Stimulated activated CD4-positive, alpha-beta T cell treated with anti-CD3 and anti-CD28 coated beads, Interleukin-1b, Interleukin-23, amount 100 ng/mL, for 48 hours (primary cell): ENCODE measurements at places on chromosomes 11 and 22.
A peak's percentile ranks its signal among the peaks of the same experiment; 100 is the strongest.

DNA sequence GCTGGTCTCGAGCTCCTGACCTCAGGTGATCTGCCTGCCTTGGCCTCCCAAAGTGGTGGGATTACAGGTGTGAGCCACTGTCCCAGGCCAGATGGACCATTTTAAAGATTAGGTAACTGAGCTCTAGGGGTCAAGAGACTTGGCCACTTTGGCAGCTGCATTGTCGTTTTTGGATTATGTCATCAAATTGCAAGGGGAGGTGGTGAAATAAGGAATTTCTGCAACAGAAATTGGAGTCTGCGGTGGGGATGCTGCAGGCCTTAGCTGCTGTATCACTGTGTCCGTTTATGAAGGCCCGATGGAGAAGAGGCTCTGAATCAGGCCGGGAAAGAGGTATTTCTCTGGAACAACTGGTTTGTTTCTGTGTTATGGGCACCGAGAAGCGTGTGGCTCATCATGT, 34.6 kb downstream of the PTPRJ start:
- DNase-seq, result no peak

DNA sequence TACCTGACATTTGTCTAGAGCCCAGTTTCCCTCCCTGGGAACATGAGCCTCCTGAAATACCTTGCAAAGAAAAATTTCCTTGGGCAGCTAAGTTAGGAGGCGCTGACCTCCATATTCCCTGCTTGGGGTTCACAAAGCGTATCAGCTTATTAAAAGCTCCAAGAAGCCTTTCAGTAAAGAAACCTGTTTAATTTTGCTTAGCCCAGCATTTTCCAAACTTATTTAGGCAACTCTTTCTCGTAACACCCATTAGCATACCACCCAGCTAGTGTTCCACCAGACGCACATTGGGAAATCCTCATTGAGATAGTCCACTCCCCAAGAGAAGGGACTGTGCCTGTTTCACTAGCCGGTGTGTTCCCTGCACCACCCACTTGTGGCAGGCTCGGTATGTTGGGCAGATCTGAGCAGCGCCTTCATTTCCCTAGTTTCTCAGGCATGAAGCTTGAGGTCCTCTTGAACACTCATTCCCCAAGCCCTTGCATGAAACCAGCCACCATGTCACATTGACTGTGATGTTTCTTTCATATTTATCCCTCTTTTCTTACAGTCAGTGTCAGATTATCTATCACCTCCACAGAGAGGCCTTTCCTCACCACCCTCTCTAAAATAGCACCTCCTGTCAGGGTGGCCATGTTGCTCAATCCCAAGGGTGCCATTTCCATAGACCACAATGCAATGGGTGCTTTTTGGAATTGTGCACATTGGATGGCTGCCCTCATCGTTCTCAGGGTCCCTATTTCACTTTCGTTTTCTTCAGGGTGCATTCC, 12.5 kb upstream of the ELF5 start:
- DNase-seq, result no peak

GRCh38 chr22:26461188-26461810, 22.3 kb downstream of the HPS4 start:
- DNase-seq, result no peak

DNA sequence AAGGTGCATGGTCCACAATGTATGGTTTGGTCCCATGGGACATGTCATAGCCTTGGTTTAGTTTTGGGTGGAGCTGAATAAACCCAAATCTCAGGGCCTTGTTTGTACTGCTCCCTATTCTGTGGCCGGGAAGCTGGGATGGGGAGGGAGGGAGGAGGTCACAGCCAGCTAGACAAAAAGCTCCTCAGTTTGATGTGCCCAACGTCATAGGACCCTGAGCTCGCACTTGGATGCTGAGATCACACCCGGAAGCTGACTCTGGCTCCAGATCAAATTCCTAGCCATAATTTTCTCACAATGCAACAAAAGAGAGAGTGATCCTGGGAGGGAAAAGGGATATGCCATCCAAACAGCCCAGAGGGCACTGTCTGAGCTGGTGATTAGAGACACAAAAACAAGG, 1.5 kb downstream of the HSPB2 start:
- DNase-seq, result no peak

DNA sequence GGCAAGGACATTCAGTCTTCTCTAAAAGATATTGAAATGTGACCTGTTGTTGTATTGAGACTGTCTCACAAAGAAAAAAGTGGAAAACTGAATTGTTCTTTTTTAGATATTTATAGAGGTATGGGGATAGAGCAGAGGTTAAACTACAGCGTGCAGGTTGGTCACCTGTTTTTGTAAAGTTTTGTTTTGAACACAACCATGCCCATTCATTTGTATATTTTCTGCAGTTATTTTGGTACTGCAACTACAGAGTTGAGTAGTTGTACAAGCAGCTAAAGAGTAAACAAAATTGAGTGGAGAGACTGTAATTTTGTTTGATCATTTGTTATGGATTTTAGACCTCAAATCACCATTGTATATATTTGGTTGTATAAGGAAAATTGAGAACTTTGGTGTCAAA, 11.3 kb downstream of the EED start:
- no peak for DNase-seq

DNA sequence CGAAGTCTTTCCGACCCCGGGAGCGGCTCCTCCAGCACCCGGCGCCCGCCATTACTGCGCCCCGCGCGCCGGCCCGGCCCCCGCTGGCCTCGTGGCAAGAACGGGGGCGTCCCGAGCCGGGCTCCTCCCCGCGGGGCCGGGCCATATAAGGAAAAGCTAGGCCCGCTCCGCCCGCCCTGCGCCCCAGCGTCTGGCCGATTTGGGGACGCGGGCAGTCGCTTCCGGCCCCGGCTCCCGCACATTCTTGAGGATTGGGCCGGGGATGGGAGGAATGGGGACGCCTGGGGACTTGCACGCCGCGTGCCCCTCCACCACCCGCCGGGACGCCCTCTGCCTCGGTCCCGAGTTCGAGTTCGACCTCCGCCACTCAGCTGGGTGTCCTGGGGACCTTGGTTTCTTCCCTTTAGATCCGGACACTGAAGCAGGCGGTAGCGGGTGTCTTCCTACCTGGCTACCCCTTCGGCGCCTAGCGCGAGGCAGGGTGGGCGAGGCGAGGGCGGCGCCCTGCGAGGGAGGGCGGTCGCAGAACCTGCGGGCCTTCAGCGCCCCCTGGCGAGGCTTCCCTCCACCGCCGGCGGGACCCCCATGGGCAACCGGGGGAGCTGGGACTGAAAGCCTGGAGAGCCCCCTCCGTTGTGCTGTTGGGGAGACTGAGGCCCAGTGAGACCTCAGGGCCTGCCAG, 3.8 kb downstream of the SMTN start:
- peak; percentile 88 for DNase-seq

DNA sequence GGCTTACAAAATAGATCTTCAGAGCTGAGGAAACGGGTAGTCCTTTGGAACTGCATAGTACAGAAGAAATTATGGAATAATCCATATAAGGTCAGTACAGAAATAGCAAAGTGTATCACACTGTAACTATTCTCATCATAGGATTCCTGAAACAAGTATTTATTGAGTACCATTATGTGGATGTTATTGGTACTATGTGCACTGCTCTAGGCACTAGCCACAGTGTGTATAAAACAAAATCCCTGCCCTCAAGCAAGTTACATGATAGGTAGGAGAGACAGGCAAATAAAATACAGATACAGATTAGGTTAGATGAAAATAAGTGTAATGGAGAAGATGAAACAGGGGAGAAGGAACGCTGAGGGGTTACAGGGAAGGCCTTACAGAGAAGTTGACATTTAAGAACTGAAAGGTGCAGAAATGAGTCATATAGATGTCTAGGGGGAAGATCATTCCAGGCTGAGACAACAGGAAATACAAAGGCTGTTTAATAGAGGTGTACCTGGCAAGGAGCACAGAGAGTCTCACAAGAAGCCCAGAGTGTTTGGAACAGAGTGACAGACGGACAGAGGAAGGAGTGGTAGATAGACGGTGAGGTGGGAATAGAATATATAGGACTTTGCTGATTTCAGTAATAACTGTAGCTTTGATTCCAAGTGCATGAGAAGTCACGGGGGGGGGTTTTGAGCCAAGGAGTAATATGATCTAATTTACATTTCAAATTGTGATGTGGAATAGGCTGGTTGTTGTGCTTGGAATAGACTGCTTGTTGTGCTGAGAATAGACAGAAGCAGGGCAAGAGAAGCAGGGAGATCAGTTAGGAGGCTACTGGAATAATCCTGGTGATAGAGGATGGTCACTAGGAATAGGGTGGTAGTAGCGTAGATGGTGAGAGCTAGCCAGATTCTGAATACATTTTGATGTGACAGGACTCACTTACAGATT, 13.7 kb downstream of the RNF141 start:
- DNase-seq, result no peak

GRCh38 chr11:79762279-79762921, 321.6 kb upstream of the TENM4 start:
- no peak for DNase-seq

- DNase-seq, result no peak
Observed at GRCh38 chr22:45823336-45823735, 151.7 kb downstream of the ATXN10 start.

GRCh38 chr11:133929401-133930052, 27.2 kb downstream of the IGSF9B start:
- DNase-seq, result no peak

- peak; percentile 41 for DNase-seq
Observed at GRCh38 chr11:10809373-10810160, 841 bp upstream of the EIF4G2 start.

DNA sequence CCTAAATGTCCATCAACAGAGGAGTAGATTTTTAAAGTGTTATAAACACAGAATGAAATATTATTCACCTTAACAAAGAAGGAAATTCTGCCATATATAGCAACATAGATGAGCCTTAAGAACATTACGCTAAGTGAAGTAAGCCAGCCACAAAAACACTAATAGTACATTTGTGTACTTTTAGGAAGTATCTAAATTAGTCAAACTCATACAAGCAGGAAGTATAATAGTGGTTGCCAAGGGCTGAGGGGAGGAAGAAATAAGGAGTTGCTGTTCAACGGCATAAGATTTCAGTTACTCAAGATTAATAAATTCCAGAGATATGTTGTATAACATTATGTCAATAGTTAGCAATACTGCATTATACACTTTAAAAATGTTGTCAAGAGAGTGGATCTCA, 181.7 kb upstream of the ZC3H12C start:
- no peak for DNase-seq

DNA sequence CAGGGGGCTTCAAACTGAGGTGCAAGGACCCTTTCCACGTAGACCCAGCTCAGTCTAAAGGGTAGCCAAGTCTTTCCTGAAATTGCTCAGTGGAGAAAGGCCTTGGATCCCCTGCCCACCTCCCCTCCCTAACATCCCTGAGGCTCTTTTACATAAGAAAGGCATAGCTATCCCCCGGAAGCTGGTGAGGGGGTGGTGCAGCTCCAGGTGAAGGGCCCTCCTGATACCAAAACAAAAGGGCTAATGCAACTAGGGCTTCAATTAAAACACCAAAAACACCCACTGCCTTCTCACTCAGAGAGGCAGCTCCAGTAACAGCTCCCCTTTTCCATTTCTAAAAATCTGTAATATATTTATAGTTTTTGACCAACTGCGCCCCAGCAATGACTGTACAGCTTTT, 5.8 kb downstream of the SHANK2 start:
- no peak for DNase-seq

DNA sequence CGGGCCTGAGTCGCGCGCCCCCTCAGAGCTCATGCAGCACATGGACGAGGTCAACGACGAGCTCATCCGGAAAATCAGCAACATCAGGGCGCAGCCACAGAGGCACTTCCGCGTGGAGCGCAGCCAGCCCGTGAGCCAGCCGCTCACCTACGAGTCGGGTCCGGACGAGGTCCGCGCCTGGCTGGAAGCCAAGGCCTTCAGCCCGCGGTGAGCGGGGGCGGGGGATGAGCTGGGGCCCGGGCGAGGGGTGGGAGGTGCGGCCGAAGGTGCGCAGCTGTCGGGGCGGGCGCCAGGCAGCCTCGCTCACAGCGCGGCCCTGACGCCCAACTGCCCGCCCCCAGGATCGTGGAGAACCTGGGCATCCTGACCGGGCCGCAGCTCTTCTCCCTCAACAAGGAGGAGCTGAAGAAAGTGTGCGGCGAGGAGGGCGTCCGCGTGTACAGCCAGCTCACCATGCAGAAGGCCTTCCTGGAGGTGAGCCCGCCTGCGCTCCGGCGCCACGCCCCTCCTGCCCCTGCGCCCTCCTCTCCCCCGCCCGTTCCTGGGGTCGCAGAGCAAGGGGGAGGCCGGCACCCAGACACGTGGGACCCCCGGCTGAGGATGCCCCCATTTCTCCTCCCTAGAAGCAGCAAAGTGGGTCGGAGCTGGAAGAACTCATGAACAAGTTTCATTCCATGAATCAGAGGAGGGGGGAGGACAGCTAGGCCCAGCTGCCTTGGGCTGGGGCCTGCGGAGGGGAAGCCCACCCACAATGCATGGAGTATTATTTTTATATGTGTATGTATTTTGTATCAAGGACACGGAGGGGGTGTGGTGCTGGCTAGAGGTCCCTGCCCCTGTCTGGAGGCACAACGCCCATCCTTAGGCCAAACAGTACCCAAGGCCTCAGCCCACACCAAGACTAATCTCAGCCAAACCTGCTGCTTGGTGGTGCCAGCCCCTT, 20.5 kb downstream of the EPS8L2 start:
- DNase-seq, result peak; percentile 49

- DNase-seq, result no peak
Observed at GRCh38 chr11:72048766-72049460, 31.4 kb downstream of the NUMA1 start.

DNA sequence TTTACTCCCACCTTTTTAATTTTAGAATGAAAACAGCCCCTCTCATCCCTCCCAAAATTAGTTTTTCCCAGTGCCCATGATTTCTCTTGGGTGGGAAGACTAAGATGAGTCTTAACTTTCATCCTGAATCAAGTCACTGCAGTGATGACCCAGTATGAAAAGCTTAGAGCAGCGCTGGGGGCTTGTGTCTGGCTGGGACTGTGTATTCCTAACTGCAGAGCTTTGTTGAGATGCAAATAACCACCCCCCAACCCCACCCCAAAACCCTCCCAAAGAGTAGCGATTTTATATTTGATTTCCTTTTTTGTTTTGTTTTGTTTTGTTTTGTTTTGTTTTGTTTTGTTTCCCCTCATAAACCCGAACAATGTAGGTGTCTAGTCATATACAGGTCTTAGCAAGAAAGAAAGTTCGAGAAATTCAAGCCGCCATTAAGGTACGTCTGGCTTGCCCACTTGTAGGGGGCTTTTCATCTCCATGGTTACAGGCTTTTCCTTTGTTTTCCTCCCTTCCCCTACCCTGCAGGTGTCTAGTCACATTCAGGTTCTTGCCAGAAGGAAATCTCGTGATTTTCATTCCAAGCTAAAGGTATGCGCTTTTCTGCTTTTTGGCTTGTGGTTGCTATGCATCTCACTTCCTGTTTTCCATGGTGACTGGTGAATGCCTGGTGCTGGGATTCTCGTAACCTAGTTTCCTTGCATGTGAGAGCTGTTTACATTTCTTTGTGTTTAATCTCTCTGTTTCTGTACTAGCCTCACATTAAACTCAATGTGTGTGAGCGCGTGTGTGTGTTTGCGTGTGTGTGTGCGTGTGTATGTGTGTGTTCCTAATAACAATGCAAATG, 144.6 kb upstream of the RASSF10 start:
- DNase-seq, result no peak

DNA sequence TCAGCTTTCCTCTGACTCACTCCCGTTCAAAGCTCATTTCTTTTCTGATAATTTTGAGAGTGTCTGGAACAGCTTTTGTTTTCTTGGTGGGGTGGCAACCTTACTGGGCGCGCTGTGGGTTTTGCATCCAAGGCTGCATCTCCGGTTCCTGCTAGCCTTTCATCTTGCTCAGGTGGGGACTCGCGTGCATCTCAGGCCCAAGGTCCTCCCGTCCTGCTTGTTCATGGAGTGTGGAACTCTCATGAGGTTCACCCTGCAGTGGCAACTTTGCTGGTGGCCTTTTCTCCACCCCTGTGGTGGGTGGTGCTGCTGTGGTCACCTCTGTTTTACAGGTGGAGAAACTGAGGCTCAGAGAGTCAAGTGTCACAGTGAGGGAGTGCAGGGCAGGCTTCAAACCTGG, 25.6 kb downstream of the MCM5 start:
- no peak for DNase-seq
